Endodermal cell (in vitro differentiated cells): ENCODE measurements at places on chromosomes 16 and 17. TPM values are rescaled to one million over a fixed set of nuclear protein-coding genes. Genes with fewer than 3 reads are reported as not detected.
A peak's percentile ranks its signal among the peaks of the same experiment; 100 is the strongest.

Gene TPSG1
- total RNA-seq: not detected in 2 replicates

Gene IGSF6
- total RNA-seq: not detected in 3 replicates

DNA sequence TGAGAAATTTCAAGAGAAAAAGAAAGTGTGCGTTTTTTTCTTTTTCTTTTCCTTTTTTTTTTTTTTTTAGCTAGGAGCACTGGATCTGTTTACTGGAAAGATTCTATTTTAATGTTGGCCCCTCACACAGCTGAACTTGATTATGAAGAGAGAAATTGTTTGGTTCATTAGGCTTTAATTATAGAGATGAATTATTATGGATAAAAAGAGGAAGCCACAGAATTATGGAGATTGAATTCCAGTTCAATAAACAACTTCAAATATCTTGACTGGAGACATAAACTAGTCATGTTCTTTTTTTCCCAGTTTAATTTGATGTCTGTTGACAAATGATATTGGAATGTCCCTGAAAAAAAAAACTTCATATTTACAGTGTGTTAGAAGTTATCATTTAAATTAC is 152.0 kb upstream of the HS3ST3A1 start:
- no peak overlapping the region for H3K4me3 ChIP-seq
- peaks cover 31% of the 10 kb centered on the region for H3K4me1 ChIP-seq
- no peak for DNase-seq
- H3K27ac ChIP-seq: no peak overlapping the region
- no peaks in the 10 kb centered on the region for H3K36me3 ChIP-seq

DNA sequence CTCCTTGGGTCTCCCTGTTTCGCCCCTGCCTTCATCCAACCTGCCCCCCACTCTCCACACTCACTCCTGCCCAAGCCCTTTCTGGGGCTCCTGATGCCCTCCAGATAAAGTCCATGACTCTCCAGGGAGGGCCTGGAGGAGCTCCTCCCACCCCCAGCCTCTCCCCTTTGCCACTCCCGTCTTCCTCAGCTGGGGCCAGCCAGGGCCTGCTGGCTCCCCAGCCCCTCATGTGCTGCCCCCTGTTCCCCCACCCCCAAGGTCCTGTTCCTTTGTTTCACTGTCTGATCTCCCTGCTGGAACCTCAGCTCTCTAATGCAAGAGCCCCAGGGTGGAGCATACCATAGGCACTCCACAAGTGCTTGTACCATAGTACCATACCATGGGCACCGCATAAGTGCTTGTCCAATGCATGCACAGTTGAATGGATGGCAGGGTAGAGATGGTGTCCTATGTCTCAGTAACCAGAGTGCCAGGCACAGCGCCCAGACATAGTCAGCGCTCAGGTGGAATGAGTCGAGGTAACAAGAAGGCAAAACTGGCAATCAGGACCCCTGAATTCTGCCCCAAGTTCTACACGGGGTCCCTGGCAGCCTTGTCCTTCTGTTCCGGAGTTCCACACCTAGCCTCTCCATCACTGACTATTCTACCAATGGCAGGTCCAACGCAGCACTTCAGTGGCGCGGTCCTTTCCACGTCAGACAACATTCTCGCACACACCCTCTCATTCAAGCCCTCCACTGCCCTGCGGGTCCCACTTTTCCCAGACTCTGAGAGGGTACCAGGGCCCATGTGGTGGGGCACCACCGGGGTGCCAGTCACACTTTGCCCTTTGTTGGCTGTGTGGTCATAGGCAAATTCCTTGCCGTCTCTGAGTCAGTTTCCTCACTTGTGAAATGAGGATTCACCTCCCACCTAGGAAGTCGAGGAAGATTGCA is 1.4 kb downstream of the PLCD3 start:
- H3K27me3 ChIP-seq: no peaks in the 10 kb centered on the region
- no peak overlapping the region for H3K27ac ChIP-seq
- no peak for DNase-seq
- peak overlapping the region; percentile 75 for H3K4me3 ChIP-seq
- peaks cover 11% of the 10 kb centered on the region for H3K4me1 ChIP-seq

DNA sequence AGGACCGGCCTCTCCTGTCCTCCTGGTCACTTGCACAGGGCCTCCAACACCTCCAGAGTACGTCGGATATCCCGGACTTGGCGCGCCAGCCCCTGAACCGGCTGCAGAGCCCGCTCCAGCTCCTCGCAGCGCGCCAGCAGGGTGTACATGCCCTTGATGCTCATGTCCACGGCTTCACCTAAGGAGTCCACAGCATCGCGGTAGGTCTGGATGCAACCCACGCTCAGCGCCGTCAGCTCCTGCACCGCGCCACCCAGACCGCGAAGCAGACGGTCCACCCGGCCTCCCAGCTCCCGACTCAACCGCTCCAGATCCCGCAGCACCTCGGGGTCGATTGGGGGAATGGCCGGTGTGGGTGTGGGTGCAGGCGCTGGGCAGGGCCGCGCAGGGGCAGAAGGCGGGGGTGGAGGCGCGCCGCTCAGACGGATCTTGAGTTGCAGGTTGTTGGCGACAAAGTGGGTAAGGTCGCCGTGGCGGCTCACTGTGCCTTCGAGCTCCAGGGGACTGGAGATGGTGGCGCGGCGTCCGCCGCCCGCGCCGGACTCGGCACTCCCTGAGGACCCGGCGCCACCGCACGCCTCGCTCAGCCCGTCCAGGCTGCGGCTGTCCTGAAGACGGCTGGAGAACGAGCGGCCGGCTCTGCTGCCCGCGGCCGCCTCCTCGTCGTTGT is 804 bp downstream of the BORCS6 start:
- peak overlapping the region; percentile 94 for H3K4me3 ChIP-seq
- no peaks in the 10 kb centered on the region for H3K27me3 ChIP-seq
- H3K4me1 ChIP-seq: peaks cover 14% of the 10 kb centered on the region

Gene KRTAP3-1
- total RNA-seq: not detected in 3 replicates

- H3K4me1 ChIP-seq: no peaks in the 10 kb centered on the region
- peaks cover 21% of the 10 kb centered on the region for H3K27me3 ChIP-seq
- DNase-seq: peak; percentile 81
- H3K36me3 ChIP-seq: no peaks in the 10 kb centered on the region
- H3K27ac ChIP-seq: peak overlapping the region; percentile 93
- peak overlapping the region; percentile 85 for H3K4me3 ChIP-seq
These were observed 1.3 kb upstream of the RAB40C start for GRCh38 chr16:588639-588888.

DNA sequence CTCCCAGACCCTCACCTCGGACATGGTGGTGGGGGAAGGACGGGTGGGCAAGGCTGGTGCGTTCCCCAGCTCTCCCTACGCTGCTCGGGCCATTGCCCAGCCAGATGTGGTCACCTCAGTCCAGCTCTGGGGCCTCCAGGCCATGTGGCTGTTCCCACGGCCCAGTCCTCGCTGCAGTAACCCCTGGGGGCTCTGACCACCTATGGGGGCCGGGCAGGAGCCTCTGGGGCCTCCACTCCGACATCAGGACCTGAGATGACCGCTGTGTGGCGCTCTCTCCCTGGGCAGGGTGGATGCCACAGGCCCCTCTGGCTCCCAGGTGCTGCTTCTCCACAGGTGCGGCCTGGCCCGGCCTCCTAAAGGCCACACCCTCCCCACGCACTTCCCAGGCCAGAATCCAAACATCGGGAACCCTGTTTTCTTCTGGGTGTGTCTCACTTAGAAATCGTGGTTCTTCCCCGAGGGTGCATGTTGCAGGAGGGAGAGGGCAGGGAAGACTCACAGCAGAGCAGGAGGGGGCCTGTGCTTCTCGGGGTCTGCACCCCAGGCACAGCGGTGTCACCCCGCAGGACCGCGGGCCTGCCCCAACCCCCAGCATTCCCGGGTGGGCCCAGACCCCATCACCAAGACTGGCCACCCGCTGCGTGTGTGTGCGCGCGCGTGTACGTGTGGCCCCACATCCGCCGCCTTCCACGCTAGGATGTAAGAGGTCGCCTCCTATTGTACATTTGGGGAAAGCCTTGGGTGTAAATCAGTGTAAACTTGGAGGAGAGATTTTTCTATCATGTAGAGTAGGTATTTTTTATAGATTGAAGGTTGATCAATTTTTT is 5.9 kb upstream of the CAPN15 start:
- no peaks in the 10 kb centered on the region for H3K27me3 ChIP-seq
- H3K27ac ChIP-seq: no peak overlapping the region
- peaks cover 8% of the 10 kb centered on the region for H3K36me3 ChIP-seq
- H3K4me3 ChIP-seq: no peak overlapping the region
- peaks cover 7% of the 10 kb centered on the region for H3K4me1 ChIP-seq
- peak; percentile 89 for DNase-seq

Gene ITGB4
- 3.1 and 3.4 TPM in 2 replicates for total RNA-seq

DNA sequence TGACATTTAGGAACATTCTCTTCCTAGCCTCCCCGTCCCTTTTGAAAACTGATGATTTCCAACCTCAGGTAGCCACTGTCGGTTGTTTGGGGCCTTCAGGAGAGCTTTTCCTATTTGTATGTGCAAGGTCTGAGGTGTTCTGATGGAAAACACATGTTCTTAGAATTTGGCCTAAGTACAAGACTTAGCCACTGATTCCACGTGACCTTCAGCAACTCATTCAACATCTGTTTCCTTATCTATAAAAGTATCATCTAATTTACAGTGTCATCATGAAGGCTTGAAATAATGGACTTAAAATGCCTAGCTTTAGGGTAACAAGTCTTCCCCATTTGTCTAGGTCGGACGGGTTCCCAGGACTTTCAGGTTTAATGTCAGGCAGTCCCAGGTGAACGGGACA is 259.3 kb downstream of the SOX9 start:
- no peaks in the 10 kb centered on the region for H3K36me3 ChIP-seq
- H3K27me3 ChIP-seq: peaks cover 14% of the 10 kb centered on the region
- no peak overlapping the region for H3K27ac ChIP-seq
- DNase-seq: no peak

- no peaks in the 10 kb centered on the region for H3K27me3 ChIP-seq
- H3K4me1 ChIP-seq: no peaks in the 10 kb centered on the region
- no peak overlapping the region for H3K27ac ChIP-seq
- DNase-seq: no peak
- peaks cover 15% of the 10 kb centered on the region for H3K36me3 ChIP-seq
These were observed 11.8 kb downstream of the PRSS27 start for GRCh38 chr16:2708290-2708639.

DNA sequence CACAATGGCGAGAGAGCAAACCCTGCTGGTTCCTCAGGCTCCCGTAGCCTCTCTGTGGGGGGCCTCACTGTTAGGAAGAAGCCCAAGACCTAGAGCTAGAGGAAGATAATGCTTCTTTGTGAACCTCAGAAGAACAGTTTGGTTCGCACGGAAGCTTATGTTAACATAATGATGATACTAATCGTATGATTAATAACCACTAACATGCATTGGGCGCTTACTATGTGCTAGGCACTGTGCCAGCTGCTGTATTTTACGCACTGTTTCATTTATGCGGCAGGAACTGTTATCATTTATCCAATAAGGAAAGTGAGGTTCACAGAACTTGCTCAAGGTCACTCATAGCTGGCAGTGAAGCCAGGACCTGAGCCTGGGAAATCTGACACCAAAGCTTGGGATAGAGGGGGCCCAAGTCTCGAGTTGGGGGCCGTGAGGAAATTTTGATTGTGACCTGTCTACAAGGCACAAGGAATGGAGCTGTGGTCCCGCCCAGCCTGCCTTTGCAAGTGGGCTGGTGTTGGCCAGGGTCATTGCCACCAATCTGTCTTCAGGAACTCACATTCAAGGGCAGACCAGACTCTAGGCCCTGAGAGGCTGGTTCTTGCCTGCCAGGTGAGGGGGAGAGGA is 6.8 kb downstream of the PRCD start:
- peaks cover 17% of the 10 kb centered on the region for H3K4me1 ChIP-seq
- DNase-seq: no peak
- no peaks in the 10 kb centered on the region for H3K27me3 ChIP-seq
- no peak overlapping the region for H3K27ac ChIP-seq
- H3K36me3 ChIP-seq: no peaks in the 10 kb centered on the region
- no peak overlapping the region for H3K4me3 ChIP-seq
